ENCODE measurements at places on chromosomes 1 and 21. TPM values are rescaled to one million over a fixed set of nuclear protein-coding genes. Genes with fewer than 3 reads are reported as not detected.

DNA sequence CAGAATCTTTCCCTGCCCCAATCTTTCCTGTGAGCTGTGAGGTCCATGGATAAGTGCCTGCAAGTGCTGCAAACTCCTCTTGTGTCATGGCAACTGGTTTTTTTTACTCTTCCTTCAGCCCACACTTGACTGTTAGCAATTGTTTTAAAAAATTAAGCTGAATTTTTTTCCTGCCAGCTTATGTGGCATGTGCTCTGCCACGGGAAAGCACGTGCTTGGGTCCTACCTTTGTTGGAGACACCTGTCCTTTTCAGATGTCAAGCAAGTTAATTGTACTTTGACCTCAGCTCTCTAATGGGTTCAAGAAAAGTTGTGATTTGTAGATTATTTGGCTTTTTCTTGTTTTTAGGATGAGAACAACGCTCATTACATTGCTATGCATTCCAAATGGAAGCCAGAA, 398.5 kb downstream of the NUF2 start:
- DNase-seq: no peak

DNA sequence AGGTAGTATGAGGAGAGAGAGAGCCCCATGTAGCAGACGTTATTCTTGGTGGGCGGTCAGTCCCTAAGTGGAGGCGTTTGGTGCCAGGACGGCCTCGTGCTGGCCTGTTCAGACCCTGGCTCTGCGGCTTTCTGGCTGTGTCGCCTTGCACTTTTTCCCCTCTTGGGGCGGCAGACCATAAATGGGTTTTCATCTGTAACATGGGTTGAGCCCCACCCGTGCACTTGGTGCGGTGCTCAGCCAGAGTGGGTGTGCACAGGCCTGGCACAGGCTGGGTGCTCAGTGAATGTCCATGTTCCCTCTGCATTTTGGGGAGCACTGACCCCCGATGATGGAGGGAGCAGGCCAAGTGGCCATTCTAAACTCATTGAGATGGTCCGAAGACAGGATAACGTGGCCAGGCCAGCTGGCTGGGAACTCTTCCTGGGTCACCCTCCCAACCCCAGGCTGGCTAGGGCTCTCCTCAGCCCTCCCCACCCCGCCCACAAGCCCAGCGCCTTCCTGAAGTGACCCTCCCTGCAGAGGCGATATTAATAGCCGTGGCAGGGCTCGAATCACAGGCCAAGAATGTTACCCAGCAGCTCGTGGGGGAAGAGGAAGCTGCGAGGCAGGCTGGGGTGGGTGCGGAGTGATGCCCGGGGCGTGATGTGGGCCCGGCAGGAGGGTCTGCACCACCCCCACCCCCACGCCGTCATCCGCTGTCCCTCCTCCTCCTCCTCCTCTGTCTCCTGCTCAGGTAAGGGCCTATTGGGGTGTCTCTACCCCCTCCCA, 78.5 kb downstream of the ARHGEF10L start:
- no peak for DNase-seq

DNA sequence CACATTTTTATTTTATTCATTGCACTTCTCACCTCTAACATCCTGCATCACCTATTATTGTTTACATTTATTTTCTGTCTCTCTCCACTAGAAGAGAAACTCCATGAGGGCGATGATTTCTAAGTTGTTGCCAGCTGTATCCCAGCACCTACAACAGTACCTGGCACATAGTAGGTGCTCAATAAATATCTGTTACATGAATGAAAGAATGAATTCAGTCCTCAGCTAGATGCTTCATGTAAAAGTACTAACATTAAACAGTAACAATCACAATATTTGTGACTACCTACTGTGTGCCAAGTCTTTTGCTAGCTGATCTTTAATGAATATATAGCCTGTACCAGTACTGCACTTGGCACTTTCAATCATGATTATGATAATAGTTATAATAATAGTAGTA, 3.0 kb downstream of the TAS1R2 start:
- DNase-seq: no peak

GRCh38 chr21:16211339-16212303, 481.8 kb downstream of the USP25 start:
- peak; percentile 29 for DNase-seq

GRCh38 chr1:107954126-107954525, 10.9 kb downstream of the VAV3 start:
- DNase-seq: no peak

GRCh38 chr1:157081707-157082106, 17.9 kb downstream of the ETV3L start:
- no peak for DNase-seq

GRCh38 chr1:228647523-228648444, 87.5 kb upstream of the RHOU start:
- no peak for DNase-seq

- DNase-seq: peak; percentile 27
Observed at GRCh38 chr1:154878371-154879037, 8.4 kb upstream of the KCNN3 start.

DNA sequence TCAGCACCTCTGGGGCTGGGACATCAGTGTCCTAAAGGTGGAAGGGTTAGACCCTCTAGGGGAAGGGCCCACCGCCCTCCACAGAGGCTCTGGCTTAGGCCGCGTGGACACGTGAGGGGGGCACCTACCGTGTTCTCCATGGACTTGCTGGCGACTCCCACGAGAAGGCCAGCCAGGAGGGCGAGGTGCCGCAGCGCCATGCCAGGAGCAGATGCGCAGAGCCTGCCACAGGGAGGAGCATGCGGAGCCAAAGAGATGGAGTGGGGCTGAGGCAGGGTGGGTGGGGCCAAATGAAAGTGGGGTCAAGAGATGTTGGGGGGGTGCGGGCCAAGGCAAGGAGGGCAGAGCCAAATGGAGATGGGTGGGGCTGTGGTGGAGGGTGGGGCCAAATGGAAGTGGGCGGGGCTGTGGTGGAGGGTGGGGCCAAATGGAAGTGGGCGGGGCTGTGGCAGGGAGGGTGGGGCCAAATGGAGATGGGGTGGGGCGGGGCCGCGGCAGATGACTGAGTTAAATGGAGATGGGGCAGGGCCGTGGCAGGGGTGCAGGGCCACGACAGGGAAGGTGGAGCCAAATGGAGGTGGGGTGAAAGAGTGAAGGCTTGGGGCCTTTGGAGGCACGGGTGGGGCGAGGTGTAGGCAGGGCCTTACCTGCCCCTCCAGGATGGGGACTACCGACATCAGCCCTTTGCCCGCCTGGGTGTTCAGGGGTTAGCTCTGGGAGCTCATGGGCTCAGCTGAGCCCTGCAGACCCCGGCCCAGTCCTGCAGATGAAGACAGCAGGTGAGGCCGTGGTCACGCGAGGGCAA, 17.4 kb upstream of the RNF223 start:
- no peak for DNase-seq

DNA sequence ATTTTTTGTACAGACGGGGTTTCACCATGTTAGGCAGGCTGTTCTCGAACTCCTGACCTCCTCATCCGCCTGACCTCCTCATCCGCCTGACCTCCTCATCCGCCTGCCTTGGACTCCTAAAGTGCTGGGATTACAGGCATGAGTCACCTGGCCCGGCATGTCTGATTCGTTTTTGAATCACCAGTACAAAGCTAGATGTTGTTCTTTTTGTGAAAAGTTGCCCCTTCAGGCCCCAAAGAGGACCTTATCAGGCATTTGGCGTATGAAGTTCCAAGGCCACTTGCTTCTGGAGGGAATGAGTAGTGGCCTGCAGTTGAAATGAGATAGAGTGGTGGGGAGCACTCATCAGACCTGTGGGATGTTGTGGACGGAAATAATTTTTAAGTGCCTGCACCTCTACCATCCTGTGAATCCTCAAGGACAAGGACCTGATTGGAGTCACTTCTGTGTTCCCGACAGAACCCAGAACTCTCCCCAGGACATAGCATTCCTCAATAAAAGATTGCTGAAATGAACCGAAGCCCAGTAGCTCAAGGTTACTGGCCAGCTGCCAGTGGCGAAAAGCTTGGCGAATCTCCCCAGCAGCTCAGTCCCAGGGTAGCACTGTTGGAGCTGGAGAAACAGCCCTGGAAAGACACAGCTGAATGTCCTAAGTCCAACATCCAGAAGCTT, 50.1 kb downstream of the NDUFS5 start:
- peak; percentile 8 for DNase-seq

- DNase-seq: no peak
Observed at GRCh38 chr1:221900678-221901077, 158.8 kb upstream of the DUSP10 start.

DNA sequence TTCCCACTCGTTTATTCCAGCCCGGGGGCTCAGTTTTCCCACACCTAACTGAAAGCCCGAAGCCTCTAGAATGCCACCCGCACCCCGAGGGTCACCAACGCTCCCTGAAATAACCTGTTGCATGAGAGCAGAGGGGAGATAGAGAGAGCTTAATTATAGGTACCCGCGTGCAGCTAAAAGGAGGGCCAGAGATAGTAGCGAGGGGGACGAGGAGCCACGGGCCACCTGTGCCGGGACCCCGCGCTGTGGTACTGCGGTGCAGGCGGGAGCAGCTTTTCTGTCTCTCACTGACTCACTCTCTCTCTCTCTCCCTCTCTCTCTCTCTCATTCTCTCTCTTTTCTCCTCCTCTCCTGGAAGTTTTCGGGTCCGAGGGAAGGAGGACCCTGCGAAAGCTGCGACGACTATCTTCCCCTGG, 716 bp downstream of the OLIG2 start:
- no peak for DNase-seq

DNA sequence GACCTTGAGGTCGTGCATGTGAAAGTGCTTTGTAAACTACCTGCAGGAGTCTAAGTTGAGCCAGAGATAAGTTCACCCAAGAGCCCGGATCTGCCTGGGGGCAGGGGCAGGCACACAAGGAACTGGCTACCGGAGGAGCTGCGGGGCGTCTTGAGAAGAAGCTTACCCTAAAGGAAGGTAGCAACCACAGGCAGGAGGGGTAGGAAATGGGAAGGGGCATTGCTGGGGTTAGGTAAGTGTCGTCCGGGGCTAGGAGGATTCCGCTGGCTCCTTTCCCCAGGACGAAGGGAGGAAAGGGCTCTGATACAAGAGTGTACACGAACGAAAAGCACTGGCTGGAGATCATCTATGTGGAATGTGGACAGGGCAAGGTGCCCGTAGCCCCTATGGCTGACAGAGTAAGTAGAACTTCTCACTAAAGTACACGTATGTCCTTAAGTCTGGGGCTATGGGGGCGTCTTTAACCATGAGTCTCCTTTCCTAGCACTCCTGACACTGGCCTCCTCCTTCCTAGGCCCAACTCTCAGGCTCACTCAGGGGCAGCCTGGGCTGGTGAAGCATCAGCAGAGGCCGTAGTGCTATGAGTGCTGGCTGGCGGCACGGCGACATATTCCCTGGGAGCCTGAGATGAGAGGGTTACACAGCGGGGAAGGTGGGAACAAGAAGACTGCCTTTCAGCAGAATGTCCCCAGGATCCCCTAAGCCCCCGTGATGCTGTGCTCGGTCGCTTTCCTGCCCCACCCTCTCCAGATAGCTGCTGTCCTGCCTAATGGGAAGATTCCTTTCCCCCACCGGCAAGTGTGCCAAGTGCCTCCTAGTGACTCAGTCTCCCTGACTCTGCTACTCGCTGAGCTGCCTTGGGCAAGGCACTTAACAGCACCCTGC, 9.1 kb upstream of the GALNT2 start:
- DNase-seq: no peak

- no peak for DNase-seq
Observed at GRCh38 chr1:182599339-182599738, 4.8 kb downstream of the RGS16 start.

GRCh38 chr1:12619792-12620487, 1.9 kb upstream of the DHRS3 start:
- peak; percentile 87 for DNase-seq

TRAPPC10 gene
- 23.1 TPM for total RNA-seq

PRUNE1 gene
- total RNA-seq: 11.4 TPM

SPRR2D gene
- 11.3 TPM for total RNA-seq

NBPF6 gene
- total RNA-seq: not detected

RGS1 gene
- total RNA-seq: 13.0 TPM

DYNLT5 gene
- 4.5 TPM for total RNA-seq

KLHL17 gene
- 3.9 TPM for total RNA-seq

CLCA2 gene
- total RNA-seq: 32.0 TPM

BTG3 gene
- 69.2 TPM for total RNA-seq

CD53 gene
- 18.4 TPM for total RNA-seq

KMO gene
- 0.10 TPM for total RNA-seq
